Left hindlimb (tissue), 1 donor: ENCODE measurements at places on chromosomes 2 and 18.

- DNase-seq, result no peak
These were observed 158.6 kb downstream of the TXNL1 start for GRCh38 chr18:56479841-56480240.

DNA sequence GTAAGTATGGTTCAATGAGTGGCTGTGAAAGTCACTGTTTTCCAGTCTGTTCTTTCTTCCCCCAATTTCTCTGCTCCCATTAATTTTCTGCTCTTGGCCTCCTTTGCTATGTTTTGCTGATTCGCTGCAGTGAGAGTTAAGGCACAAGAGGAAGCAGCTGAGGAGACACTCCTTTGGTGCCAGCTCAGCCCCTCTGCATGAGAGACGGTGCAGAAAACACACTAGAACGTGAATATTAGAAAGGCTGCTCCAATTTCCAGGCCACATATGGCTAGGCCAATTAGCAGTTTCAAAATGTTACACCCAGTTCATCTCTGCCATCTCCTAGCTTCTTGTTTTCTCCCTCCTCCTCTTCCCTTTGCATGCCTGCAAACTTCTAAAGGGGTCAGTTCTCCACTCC, 38.9 kb downstream of the AKAIN1 start:
- no peak for DNase-seq

DNA sequence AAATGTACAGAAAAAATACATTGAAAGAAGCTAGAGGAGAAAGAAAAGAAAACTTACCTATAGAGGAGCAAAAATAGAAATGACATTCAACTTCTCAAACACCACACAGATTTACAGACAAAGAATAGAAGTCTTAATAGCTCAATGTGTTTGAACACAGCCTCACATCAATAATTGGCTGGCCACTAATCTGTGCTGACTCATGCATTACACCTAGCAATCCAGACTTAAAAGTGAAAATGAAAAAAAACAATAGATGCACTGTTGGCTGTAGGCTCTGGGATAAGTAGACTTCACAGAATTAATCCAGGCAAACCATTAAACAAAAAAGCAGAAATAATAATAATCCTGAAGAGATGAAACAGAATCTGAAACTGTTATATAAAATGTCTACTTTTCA, 961.3 kb upstream of the CELF4 start:
- no peak for DNase-seq

DNA sequence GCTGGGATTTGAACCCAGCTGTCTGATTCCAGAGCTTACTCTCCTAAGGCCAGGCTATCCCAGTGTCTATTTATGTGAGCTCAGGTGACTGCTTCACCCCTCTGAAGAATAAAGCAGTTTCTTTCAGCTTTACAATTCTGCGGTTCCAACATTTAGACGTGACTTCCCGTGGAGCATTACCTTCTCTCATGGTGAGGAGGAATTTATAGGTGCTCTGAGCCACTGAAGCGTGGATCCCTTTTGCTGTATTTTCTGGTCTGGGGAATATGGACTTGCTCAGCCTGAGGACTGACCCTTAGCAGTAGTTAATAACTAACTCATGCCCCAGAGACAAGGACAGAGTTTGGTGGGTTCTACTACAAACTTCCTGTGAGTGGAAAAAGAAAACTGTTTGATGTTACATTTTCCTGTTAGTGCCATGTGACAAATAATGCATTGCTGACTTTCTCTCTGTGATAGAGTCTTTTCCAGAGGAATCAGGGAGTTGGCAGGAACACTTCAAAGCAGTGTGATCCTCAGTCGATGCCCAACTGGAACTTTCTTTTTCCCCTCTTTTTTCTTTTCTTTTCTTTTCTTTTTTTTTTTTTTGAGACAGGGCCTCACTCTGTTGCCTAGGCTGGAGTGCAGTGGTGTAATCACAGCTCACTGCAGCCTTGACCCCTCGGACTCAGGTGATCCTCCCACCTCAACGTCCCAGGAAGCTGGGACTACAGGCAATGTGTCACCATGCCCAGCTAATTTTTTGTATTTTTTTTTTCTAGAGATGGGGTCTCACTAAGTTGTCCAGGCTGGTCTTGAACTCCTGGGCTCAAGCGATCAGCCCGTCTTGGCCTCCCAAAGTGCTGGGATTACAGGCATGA, 21.9 kb downstream of the CASP10 start:
- no peak for DNase-seq

- peak; percentile 58 for DNase-seq
These were observed 234.7 kb downstream of the HRH4 start for GRCh38 chr18:24695168-24695567.

DNA sequence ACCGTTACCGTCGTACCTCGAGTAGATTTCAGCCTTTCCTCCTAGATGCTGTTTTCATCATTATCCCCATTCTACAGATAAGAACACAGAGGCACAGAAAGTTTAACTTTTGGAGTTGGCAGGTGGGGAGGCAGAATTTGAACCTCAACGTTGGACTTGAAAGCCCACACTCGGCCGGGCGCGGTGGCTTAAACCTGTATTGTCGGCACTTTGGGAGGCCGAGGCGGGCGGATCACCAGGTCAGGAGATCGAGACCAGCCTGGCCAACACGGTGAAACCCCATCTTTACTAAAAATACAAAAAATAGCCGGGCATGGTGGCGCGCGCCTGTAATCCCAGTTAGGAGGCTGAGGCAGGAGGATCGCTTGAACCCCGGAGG, 11.5 kb downstream of the CATIP start:
- no peak for DNase-seq

DNA sequence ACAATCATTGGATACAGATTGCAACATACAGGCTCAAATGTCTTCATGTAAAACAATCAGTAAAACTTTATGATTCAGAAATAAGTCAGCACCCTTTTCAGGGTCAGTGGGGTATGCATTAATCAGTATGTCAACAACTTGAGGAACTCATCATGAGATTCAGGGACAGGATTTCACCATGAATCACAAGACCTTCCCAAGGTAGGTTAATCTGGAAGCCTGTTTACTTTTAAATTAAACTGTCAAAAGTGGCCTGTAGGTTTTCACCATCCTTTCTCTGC, 104.8 kb downstream of the SP100 start:
- DNase-seq, result no peak

- DNase-seq, result no peak
These were observed 53.9 kb upstream of the EPC2 start for GRCh38 chr2:148590612-148591011.

DNA sequence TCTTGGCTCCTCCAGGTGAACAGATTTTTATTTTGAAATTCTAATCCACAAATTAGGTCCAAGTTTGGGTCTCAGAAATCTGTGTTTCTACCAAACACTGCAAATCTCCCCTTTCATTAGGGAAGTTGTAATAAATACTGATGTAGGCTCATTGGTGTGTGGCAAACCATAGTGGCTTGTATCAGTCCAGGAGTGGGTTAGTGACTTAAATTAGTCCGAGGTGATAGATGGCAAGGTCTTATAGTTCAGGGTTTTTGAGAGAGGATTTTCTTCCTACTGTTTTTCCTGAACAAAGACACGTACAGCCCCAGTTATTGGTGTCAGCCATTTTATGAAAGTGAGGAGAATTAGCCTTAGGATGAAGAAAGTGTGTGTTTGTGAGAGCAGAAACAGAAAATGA, 74.6 kb downstream of the RPRM start:
- no peak for DNase-seq

- DNase-seq, result no peak
These were observed 2.1 kb downstream of the TMEM247 start for GRCh38 chr2:46481198-46482193.

- DNase-seq, result no peak
These were observed 561.0 kb upstream of the TNP1 start for GRCh38 chr2:217420854-217421253.

DNA sequence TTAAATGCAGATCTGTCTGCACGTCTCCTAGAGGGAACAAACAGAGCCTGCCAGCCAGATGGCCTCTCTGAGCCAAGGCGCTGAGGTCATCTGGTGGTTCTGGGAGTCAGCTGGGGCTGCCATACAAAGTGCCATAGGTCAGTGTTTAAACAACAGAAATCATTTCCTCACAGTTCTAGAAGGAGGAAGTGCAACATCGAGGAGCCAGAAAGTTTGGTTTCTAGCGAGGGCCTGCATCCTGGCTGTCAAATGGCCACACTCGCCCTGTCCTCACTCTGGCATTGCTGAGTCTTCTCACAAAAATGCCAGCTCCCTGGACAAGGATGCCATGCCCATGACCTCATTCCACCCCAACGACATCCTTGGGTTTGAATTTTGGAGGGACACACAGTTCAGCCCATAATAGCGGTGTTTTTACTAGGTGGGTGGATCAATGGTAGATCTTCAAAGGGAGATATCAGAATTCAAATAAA, 59.6 kb downstream of the MYT1L start:
- DNase-seq, result peak; percentile 31

- no peak for DNase-seq
These were observed 734.0 kb upstream of the GCFC2 start for GRCh38 chr2:76444732-76445131.

DNA sequence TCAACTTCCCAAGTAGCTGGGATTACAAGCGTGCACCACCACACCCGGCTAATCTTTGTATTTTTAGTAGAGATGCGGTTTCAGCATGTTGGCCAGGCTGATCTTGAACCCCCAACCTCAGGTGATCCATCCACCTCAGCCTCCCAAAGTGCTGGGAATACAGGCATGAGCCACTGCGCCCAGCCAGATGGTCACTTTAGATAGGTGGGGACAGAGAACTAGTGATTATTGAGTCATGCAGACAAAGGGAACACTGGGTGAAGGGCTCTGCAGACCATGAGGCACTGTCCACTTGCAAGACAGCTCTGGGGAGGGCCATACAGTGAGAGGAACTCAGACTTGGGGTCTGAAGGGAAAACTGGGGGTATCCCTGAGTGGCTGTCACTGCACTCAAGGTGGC, 58.4 kb upstream of the POMC start:
- DNase-seq, result no peak

DNA sequence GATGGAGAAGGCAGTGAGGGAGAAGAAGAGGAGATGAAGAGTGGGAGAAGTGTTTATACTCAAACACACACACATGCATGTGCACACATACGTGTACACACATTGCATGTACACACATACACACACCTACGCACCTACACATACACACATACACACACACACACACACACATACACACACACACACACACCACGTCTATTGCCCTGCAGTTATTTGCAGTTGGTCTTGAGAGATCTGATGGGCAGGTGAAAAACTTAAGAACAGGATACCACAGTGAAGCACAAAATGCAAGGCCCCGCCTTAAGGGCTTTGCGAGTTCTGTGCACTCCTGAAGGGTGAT, 190.2 kb downstream of the MYCN start:
- no peak for DNase-seq

DNA sequence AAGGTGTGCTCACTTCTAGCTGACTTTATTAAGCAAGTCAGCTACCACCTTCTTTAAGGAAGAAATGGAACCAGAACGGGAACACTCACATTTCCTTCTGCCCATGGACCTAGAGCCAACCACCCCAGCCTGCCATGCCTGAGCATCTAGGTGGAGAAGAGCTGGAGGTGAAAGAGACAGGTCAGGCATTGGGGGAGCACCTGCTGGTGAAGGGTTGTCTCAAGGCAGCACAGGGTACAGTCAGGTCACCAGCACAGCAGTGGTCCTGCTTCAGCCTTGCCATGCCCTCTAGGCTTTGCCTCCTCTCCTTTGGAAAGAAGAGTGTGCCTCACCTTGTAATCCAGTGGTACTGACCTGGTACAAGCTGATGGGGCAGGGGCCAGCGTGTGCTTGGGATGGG, 107.9 kb downstream of the KCNF1 start:
- DNase-seq, result no peak

GRCh38 chr18:33755931-33756560, 178.0 kb downstream of the ASXL3 start:
- DNase-seq, result no peak

- no peak for DNase-seq
These were observed 367.8 kb upstream of the HS6ST1 start for GRCh38 chr2:128686497-128686859.

GRCh38 chr2:161415034-161415986, 787 bp upstream of the TBR1 start:
- peak; percentile 31 for DNase-seq

GRCh38 chr2:230949966-230950873, 25.2 kb upstream of the GPR55 start:
- no peak for DNase-seq

- DNase-seq, result no peak
These were observed 76.0 kb downstream of the ARHGAP15 start for GRCh38 chr2:143205106-143205764.

DNA sequence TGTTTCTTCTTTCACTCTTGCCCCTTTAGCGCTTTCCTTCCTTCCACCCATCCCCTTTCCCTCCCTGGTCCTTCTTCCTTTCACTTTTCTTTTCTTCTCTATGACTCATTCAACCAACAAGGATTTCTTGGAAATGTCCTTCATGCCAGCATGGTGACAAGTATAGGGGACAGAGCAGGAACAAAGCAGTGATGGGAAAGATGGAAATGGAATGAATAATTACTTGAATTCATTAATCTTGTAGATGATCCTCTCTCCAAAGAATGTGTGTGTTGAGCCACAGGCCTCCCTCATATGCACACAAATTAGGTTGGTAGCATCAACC, 1.5 kb downstream of the VAMP5 start:
- no peak for DNase-seq

DNA sequence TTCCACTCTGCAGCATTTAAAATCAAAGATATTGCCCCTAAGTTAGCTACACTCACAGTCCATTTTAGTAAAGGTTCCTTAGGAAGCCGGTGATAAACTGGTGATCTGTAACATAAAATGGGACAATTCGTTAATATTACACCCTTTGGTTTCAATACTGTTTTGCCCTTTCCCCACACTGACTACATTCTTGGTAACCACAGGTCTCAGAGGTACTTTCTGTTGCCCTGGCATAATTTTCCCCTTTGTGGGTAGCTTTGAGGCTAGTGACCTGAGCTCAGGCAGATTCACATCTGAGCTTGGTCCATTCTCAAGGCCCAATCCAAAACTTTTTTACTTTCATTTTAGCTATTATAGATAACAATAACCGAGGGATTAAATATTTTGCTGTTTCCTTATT, 32.9 kb upstream of the CSRNP3 start:
- no peak for DNase-seq

- peak; percentile 86 for DNase-seq
These were observed 40.0 kb upstream of the LAPTM4A start for GRCh38 chr2:20091305-20091991.

DNA sequence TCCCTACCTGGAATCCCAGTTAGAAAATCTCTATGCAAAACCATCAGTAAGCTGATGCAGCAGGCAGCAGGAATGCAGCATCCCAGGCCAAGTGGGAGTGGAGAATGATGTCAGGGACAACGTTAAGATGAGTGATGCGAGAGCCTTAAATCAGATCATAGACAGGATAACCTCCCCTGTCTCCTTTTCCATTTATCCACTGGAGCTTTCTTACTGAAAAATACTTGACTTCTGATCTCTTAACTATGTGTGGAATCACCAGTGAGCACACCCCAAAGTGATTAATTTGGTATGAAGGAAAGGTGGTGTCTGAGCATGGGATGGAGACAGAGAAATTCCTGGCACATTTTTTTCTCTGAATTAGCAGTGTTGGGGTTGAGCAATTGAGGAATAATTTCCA, 98.0 kb downstream of the RND3 start:
- DNase-seq, result no peak
